Caki2 (cell line): ENCODE measurements at places on chromosomes 1 and 21.

DNA sequence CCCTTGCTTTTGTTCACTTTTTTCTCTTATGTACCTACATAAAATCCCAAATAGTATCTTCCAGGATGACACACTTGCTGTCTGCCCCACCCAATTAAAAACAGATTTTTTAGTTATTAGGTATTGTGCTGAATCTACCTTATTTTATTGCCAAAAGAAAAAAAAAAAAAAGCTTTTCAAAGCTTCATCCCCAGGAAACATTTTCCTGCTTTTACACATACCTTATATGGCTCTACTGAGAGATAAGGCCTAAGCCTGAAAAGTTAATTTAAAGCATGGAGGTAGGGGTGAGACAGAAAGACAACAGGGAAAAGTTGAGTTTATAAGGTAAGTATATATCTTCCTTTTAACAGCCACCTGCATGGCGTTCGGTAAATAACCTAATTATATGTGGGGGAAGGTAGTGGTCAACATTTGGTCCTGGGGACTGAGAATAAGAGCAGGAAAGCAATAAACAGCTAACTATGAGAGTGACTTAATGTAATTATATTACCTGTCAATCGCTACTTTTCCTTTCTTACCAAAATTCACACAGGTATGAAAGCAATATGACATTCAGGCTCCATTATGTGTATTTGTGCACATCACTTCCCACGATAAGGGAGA lies 54.6 kb upstream of the BOLA1 start:
- DNase-seq, result no peak

- no peak for DNase-seq
These were observed 326.5 kb upstream of the ESRRG start for GRCh38 chr1:217049721-217050120.

GRCh38 chr21:43866659-43867331 lies 1.8 kb downstream of the AGPAT3 start:
- no peak for DNase-seq

GRCh38 chr1:9340172-9340854 lies 47.6 kb downstream of the SPSB1 start:
- DNase-seq, result no peak

DNA sequence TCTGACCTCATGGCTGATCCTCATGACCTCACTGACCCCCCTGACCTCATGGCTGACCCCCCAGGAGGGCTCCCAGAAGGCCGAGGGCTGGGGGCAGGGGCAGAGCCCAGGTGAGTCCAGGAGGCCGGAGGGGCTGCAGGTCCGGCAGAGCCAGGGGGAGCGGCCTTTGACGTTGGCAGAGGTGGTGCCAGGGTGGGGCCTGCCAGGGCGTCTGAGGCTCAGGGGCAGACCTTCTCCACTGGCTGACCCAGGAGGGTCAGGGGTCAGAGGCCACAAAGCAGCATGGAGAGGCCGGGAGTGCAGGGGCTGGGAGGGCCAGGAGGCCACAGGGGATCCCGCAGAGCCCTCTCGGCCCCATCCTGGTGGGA lies 28.1 kb upstream of the TTLL10 start:
- no peak for DNase-seq

DNA sequence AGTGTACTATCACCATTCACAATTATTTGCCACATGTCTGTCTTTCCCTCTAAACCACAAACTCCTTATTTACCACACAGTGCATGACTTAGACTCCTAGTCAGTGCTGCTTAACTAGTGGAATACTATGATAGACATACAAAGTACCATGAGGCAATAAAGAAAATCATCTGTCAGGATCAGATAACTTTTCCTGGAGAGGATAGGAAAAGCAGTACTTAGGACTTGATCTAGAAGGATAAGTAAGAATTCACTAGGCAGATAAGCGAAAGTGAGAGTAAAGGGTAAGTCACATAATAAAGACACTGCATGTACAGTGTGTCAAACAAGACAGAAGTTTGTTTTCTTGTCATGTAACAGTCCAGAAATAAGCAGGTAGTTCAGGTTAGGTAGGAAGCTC lies 21.2 kb upstream of the TSPAN1 start:
- DNase-seq, result no peak

DNA sequence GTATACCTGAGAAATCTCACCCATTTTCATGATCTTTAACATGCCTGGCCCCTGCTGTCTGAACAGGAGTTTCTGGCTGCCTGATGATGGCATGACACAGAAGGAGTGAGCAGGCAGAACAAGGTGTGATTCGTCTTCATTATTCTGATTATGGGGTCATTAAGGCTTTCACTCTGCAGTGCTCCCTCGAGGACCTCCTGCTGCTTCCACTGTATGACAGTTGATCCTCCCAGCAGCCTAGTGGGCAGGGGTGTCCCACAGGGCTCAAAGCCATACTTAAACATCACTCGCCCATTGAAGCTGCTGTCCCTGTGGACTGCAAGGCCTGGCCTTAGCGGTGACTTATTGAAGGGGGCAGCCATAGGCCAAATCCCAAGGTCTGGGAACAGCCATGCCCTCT lies 12.7 kb upstream of the PARS2 start:
- DNase-seq, result no peak

DNA sequence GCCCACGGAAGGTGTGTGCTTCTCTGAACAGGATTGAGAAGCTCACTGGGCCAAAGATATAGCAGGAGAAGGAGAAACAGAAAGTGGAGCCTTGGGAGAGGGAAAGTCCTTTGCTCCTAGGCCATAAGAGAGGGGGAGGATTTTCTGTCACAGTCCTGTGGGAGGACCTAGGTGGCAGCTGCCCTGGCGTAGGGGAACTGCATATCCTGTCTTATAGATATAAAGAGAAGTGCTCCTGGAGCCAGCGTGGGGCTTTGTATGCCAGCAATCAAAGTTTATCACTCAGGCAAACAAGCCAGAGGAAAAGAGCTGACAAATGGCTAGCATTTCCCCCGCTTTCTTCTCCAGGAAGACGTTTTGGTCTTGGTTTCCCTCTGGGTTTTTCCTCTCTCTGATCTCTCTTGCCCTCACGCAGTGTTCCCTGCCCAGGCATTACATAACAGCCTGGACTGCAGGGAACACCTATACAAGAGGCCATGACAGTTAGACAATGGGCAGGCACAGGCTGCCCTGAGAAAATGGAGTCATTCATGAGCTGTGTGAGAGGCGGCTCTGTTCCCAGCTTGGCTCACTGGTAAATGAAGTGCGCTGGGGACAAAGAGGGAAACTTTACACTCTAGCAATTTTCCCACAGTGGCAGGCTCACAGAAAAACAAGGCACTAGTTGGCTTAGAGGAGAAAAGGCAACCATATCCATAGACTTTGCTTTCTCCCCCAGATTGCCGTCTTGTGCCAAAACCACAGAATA lies 52.5 kb upstream of the ZNF648 start:
- no peak for DNase-seq

- no peak for DNase-seq
These were observed 149.8 kb downstream of the ZNF648 start for GRCh38 chr1:181911715-181912114.

GRCh38 chr1:107590900-107591622 lies 373.9 kb downstream of the VAV3 start:
- DNase-seq, result no peak

DNA sequence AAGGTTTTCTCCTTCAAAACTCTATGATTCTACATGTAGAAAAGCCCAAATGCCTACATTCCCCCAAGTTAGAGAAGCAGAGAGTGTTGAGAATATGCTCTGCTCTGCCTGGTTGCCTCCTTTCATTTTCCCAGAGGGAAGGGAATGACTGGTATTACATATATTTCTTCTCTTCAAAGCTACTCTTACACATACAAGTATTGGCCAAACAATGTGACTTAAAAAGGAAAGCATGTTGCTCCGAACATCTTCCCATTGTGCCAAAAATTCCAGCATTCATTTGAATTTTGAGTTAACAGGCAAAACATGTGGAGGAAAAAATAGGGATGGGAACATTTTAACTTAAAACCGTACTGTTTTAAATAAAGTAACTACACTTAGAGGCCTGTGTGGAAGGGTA lies 125.2 kb downstream of the COQ8A start:
- DNase-seq, result no peak
